ENCODE measurements at places on chromosomes 2 and 18.
A peak's percentile ranks its signal among the peaks of the same experiment; 100 is the strongest.

GRCh38 chr2:241762933-241763369 lies 13.7 kb upstream of the GAL3ST2 start:
- peak; percentile 37 for DNase-seq

DNA sequence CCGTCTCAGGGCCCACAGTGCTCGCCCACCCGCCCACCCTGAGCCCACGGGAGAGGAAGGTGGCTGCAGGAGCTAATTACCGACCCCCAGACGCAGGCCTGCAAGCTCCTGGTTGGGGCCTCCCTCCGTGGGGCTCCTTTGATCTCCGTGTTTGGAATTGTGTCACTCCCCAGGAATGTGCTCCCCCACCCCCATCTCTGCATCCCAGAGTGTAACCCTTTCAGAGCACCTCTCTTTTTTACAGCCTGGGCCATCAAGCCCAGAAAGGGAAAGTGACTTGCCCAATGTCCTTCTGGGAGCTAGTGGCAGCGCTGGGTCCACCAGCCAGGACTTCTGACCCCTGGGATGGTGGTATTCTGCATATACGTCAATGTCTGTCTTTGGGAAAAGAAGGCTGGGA lies 335.1 kb downstream of the CYRIA start:
- no peak for DNase-seq

GRCh38 chr2:241213041-241213440 lies 24.6 kb downstream of the ANO7 start:
- no peak for DNase-seq

GRCh38 chr18:78641689-78642231 lies 337.9 kb upstream of the SALL3 start:
- DNase-seq: no peak

GRCh38 chr2:230930149-230930780 lies 5.2 kb upstream of the GPR55 start:
- no peak for DNase-seq

DNA sequence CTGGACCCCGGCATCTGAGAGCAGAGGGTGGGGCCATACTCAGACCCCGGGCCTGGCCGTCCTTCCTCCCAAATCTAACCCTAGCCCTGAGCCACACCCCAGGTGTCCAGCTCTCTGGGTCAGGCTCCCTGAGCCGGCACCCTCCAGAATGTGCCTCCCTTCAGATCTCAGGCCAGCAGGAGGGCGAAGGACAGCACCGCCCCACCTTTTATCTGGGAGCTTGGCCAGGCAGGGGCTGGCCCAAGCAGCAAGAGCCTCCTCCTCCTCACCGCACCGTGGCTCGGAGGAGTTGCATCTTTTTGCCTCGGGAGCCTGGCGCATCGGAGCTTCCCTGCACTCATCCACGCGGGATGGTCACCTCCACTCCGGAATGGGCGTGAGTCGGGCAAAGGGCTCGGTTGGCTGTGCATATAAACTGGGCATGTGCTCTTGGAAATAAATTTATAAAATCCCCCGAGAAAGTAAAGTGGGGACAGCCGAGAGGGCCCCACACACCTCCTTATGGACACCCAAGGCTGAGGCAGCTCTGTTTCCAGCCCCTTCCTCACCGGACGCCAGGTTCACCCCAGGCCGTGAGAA lies 69.1 kb upstream of the CTDP1 start:
- no peak for DNase-seq

DNA sequence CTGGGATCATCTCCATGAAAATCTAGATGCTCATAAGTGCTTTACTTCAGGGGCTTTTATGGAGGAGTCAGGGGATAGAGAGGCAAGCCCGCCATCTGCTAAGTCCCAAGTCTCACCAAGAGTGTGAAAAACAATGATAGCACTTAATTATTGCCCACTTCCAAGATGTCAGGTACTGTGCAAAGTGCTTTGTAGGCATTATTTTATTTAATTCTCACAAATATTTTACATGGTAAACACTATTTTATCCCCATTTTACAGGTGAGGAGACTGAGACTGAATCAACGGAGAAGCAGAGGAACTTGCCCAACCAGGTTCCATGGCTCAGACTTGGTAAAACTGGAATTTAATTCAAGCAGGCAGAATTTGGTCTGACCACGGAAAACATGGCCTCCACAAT lies 147.5 kb downstream of the ACKR3 start:
- no peak for DNase-seq

DNA sequence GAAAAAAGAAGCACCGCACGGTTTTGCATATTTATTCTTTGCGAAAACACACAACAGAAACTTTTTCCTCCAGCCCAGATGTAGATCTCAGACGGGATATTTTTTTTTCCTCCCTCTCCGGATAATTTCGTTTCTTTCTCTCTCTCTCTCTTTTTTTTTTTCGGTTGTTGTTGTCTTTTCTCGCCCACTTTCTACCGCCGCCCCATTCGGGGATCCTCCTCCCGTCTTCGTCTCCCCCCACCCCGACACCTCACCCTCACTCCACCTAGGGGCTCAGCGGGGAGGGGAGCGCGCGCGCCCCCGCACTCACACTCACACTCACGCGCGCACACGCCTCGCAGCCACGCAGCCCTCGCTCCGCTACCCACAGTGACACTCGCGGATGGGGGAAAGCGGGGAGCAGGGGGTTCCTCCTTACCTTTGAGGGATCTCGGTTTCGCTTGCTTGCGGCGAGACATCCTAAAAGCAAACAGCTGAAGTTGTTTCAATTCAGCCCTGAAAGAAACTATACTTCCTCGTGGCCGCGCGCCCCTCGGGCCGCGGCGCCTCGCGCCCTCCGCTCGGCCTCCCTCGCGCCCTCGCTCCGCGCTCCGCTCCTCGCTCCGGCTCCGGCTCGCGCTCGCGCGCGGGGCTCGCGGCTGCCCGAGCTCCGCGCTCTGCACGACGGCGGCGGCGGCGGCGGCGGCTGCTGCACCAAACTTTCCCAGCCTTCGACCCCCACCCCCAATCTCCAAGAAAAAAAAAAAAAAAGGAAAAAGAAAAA lies 1.3 kb downstream of the ZNF521 start:
- DNase-seq: no peak

GRCh38 chr2:120526047-120526562 lies 180.2 kb downstream of the INHBB start:
- DNase-seq: no peak

All from stimulated activated CD4-positive, alpha-beta T cell treated with anti-CD3 and anti-CD28 coated beads, Interleukin-12 subunit alpha, Interleukin-12 subunit beta, amount 100 ng/mL, for 48 hours (primary cell).